ENCODE measurements at places on chromosomes 5 and 9. TPM values are rescaled to one million over a fixed set of nuclear protein-coding genes. Genes with fewer than 3 reads are reported as not detected.

BTNL8 gene
- total RNA-seq = 0.67 TPM

SHISAL2B gene
- not detected for total RNA-seq

SLC9A3 gene
- total RNA-seq = 1.0 TPM

TMC1 gene
- not detected for total RNA-seq

LRRC19 gene
- 2.0 TPM for total RNA-seq

RGS14 gene
- 10.2 TPM for total RNA-seq

TRIM23 gene
- total RNA-seq = 14.6 TPM

IL4 gene
- total RNA-seq = not detected
